ENCODE measurements at places on chromosomes 16 and 17.

DNA sequence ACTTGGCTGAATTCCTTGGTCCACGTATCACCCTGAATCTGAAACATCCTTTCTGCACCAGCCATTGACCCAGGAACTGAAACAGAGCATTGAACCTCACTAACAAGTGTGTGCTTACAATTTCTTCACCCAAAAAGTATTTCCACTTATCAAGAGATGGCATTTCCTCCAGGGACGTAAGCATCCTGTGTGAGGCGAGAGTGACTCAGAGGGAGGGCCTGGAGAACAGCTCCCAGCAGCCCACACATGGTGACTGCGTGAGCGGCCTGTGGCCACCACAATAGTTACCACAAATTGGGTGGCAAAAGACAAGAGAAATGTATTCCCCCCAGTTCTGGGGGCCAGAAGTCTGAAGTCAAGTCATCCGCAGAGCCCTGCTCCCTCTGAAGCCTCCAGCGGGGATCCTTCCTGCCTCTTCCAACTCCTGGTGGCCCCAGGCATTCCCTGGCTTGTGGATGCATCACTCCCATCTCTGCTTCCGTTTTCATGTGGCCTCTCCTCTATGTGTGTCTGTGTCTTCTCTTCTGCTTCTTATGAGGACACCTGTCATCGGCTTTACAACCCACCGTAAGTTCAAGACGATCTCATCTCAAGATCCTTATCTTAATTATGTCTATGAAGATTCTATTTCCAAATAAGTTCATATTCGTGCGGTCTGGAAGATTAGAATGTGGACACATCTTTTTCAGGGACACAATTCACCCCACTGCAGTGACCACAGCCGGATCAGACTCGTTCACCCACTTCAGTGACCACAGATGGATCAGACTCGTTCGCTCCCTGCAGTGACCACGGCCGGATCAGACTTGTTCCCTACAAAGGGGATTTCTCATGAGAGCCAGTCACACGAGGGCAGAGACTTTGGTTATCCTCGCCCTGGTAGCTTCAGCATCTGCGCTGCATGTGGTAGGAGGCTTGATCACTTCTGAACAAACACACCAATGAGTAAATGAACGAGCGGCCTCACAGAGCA, 122.6 kb upstream of the FOXF1 start:
- DNase-seq, result no peak

DNA sequence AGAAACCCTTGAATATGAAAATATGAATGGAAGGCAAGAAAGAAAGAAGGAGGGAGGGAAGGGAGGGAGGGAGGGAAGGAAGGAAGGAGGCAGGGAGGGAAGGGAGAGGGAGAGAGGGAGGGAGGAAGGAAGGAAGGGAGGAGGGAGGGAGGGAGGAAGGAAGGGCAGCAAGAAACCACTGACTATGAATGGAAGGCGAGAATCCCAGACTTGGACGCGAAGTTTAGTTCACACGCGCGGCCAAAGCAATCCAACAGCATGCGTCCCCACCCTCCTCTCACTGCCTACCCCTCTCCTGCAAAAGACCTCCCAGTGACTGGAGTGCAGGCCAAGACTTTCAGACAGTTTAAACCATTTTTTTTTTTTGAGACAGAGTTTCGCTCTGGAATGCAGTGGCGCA, 7.9 kb upstream of the SMARCD2 start:
- no peak for DNase-seq

GRCh38 chr16:74200921-74201320, 95.7 kb upstream of the PSMD7 start:
- no peak for DNase-seq

GRCh38 chr16:88464447-88465318, 11.6 kb downstream of the ZFPM1 start:
- no peak for DNase-seq

DNA sequence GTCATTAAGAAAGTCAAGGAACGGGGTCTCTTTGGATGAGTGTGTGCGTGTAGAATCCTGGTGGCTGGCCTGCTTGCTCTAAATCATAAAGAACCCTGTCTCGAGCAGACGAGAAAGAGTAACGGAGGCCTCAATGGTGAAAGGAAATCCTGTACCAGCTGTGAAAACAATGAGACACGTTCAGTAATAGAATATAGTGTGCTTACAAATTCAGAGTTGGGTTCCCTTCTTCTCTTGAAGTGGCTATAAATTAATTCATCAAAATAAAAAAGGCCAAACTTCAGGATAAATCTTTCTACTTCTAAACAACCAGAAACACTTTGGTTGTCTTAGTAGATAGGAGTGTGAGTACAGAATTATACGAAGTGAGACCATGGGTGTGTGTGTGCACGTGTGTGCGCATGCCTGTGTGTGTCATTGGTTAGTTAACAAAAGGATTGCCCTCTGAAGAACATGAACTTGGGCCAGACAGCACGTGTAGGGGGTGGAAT, 48.5 kb downstream of the WWOX start:
- DNase-seq, result no peak

- no peak for DNase-seq
Measured at GRCh38 chr17:11944587-11944986, 52.7 kb downstream of the ZNF18 start.

GRCh38 chr17:28878981-28879380, 18.6 kb downstream of the FLOT2 start:
- no peak for DNase-seq

DNA sequence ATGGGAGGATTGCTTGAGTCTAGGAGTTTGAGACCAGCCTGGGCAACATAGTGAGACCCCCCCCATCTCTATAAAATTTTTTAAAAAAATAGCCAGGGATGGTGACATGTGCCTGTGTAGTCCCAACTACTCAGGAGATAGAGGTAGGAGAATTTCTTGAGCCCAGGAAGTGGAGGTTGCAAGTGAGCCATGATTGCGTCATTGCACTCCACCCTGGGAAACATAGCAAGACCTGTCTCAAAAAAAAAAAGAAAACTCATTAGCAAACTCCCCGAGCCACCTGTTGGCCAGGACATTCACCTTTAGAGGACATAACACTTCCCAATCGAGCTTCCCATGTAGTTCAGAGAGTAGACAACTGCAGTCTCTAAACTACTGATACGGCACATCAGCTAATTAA, 274.2 kb downstream of the ABCC12 start:
- no peak for DNase-seq

DNA sequence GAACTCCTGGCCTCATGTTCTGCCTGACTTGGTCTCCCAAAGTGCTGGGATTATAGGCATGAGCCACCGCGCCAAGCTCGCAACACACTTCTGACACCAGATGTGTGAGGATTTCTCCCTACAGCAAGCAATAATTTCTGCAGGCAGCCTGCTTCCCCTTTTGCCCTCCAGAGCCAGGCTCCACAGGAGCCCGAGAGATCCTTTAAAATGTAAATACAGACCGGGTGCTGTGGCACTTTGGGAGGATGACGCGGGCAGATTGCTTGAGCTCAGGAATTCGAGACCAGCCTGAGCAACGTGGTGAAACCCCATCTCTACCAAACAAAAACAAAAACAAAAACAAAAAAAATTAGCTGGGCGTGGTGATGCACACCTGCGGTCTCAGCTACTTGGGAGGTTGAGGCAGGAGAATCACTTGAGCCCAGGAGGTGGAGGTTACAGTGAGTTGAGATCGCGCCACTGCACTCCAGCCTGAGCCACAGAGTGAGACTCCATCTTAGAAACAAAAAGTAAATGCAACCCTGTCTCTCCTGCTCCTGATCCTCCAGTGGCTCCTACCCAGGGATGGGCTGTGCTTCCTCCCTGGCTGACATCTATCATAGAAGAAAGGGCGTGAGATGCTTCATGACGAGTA, 14.7 kb downstream of the C16orf96 start:
- DNase-seq, result no peak

DNA sequence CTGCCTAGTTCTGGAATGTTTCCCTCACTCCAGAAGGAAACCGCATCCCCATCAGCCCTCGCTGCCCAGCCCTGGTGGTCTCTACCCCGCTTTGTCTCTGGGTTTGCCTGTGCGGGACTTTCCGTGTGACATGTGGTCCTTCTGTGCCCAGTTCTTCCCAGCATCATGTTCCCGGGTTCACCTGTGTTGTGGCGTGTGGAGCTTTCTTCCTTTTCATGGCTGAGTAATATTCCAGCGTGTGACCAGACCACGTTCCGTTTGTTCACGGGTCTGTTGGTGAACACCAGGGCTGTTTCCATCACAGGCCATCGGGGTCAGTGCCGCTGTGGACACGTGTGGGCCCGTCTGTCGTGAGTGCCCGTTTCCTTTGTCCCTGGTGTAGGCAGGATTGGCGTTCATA, 32.1 kb downstream of the CACNA1H start:
- no peak for DNase-seq

- no peak for DNase-seq
Measured at GRCh38 chr17:80609757-80610156, 65.1 kb downstream of the RPTOR start.

GRCh38 chr16:55778757-55779156, 54.1 kb downstream of the CES1 start:
- DNase-seq, result no peak

DNA sequence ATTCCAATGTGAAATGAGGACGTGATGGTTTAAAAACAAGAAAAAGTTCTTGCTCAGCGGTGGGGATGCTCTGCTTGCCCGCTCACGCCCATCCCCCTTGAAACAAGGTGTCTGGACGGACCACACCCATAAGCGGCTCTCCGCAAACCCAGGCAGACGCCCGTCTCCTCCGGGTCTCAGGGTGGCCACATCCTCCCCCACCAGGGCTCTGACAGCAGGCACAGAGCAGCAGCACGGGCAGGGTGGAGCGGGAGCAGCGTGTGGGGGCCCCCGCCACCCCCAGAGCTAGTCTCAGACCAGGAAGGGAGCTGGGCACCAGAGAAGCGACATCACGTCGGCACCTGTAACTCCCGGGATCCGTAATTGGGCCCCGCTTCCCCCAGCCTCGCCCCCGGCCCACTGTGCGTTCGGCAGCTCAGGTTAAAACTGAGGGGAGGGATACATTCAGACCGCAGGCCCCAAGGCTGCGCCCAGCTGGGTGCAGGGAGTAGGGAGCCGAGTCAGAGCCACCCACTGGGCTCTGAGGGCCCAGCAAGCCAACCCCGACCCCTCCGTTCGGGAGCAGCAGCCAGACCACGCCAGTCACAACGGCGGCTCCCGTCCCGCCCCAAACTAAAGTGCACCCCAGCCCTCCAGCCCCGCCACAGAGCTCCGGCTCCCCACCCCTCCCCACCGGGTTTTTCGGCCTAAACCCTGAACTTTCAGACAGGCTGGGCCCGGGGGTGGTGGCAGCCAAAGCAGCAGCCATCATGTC, 22.0 kb downstream of the CLUH start:
- DNase-seq, result no peak

DNA sequence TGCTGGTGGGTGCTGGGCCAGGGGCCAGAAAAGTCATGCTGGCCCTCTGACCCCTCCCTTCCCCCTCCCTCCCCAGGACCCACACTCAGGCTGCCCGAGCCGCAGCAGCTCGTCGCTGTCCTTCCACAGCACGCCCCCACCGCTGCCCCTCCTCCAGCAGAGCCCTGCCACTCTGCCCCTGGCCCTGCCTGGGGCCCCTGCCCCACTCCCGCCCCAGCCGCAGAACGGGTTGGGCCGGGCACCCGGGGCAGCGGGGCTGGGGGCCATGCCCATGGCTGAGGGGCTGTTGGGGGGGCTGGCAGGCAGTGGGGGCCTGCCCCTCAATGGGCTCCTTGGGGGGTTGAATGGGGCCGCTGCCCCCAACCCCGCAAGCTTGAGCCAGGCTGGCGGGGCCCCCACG, 8.3 kb upstream of the CISD3 start:
- DNase-seq, result no peak
